ENCODE measurements at places on chromosomes 11 and 22.
A peak's percentile ranks its signal among the peaks of the same experiment; 100 is the strongest.

DNA sequence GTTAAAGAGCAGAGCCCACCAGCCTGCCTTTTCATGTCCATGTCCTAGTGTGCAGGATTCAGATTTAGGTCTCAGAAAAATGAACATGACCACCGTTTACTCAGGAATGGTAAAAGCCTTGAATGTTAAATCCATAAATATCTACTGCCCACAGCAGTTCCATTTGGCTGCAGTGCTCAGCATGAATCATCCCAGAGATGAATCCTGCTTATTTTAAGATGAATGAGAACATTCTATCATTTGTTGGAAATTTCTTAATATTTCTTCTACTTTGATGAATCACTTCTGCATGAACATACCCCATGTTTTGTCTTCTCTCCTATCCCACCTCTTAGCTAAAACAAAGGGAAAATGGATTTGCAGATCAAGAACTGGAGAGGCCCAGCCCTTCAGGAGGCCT, 47.5 kb upstream of the AQP11 start:
- no peak for DNase-seq

GRCh38 chr11:7546324-7546791, 32.6 kb downstream of the PPFIBP2 start:
- no peak for DNase-seq

- DNase-seq = peak; percentile 76
Observed at GRCh38 chr11:36744375-36745168, 146.5 kb upstream of the RAG2 start.

DNA sequence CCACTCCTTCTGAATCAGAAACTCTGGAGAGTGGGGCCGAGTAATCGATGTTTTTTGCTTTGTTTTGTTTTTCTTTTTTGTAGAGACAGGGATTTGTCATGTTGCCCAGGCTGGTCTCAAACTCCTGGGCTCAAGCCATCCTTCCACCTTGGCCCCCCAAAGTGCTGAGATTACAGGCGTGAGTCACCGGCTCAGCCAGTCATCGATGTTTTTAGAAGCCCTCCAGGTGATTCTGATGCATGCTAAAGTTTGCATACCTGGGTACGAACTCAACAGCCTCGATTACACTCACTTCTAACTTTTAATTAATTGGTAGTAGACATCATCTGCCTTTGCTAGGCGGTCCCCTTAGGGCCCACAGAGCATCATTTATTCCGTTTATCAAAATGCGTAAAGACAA, 50.3 kb downstream of the C11orf71 start:
- DNase-seq = no peak

- no peak for DNase-seq
Observed at GRCh38 chr11:88353835-88354496, 16.4 kb upstream of the CTSC start.

DNA sequence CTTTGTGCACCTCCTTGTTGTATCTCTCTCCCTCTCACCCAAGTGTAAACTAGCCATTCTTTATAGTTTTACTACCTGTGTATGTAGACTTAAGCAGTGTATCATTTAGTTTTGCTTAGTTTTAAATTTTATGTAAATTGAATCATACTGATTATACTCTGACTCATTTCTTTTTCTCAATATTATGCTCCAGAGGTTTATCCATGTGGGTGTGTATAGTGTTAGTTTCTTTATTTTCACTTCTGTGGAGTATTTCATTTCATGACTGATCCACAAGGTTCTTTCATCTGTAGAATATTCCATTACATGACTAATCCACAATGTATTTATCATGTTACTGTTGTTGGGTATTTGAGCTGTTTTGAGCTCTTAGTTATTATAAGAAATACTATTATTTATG, 62.0 kb downstream of the CCDC34 start:
- no peak for DNase-seq

- no peak for DNase-seq
Observed at GRCh38 chr11:27211370-27212127, 151.5 kb downstream of the CCDC34 start.

DNA sequence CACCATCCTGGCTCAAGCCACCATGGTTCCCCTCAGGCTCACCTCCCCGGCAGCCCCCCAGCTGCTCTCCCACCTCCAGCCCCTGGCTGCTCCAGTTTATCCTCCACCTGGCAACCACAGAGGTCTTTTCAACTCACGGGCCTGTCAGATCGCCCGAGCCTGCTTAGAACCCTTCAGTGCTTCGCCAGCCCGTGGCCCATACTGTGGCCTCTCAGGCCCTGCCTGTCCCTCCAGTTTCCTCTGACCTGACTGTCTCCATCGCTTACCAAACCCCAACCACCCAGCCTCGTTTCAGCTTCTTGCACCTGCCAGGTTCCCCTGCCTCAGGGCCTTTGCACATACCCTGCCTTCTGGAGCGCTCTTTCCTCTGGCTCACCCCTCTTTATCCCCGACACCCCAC, 6.9 kb downstream of the KCNC1 start:
- no peak for DNase-seq

Data from thymus (tissue), 14 donors.